Endothelial cell of umbilical vein (primary cell): ENCODE measurements at places on chromosomes 13 and 19. TPM values are rescaled to one million over a fixed set of nuclear protein-coding genes. Genes with fewer than 3 reads are reported as not detected.

DNA sequence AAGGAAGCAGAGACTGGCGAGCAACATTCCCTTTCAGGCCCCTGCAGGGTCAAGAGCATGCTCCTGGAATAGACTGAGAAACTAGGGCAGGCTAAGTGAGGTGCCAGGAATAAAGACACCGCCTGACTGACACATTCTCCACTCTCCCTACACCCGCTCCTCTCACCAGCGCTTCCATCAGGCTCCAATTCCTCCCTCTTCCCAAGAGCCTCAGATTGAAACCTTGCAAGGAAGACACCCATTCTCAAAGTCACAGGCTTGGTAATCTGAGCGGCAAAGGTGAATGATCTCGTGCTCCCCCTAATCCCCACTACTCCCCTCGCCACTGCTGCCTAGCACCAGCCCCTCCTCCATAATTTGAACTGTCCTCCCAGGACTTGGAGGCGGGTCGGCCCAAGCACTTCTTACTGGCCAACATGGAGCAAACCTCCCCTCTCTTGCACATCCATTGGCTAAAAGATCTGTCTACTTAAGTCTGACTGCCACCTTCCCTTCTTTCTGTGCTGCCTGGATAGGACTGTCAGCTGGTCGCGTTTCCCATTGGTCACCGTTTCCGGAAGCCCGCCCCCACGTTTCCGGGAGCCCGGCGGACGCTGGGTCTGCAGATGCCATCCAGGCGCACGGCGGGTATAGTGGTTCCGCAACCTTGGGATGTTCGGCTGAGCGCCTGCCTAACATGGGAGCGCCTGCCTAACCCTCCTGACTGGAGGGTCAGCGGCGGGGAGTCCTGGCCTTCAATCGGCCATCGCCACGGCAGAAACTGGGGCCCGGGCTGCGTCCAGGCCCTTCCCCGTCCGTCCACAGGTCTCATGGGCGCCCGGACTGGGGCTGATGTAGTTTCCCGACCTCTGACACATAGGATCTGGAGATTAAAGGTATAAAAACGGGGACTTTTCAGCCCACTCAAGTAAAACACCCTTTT, 33.6 kb downstream of the ZNF383 start:
- peak; percentile 91 for DNase-seq

GRCh38 chr19:6718111-6718740, 2.2 kb downstream of the C3 start:
- no peak for DNase-seq

- DNase-seq: no peak
Measured at GRCh38 chr19:15508035-15508710, at the start of gene CYP4F22. Gene CYP4F22, plus strand, starts transcription at chr19:15508525. Its CDS starts 16,812 bp downstream, at chr19:15525337.

TMEM259 gene
- polyA plus RNA-seq: 297 and 430 TPM in 2 replicates

ZNF729 gene
- not detected in 2 replicates for polyA plus RNA-seq
